ENCODE measurements at places on chromosomes 1 and 21.
A peak's percentile ranks its signal among the peaks of the same experiment; 100 is the strongest.

GRCh38 chr1:188365874-188366273 lies 1537.1 kb downstream of the PLA2G4A start:
- no peak for DNase-seq

GRCh38 chr1:101006553-101006952 lies 19.0 kb downstream of the DPH5 start:
- no peak for DNase-seq

GRCh38 chr21:45818904-45819285 lies 162.7 kb upstream of the COL6A1 start:
- DNase-seq = no peak

GRCh38 chr1:107662971-107663370 lies 302.0 kb downstream of the VAV3 start:
- no peak for DNase-seq

- DNase-seq = no peak
Observed at GRCh38 chr1:7420098-7420445, 351.0 kb upstream of the VAMP3 start.

GRCh38 chr1:54967372-54967771 lies 13.1 kb upstream of the TMEM61 start:
- no peak for DNase-seq

- no peak for DNase-seq
Observed at GRCh38 chr1:160949881-160950280, 4.7 kb downstream of the ITLN2 start.

DNA sequence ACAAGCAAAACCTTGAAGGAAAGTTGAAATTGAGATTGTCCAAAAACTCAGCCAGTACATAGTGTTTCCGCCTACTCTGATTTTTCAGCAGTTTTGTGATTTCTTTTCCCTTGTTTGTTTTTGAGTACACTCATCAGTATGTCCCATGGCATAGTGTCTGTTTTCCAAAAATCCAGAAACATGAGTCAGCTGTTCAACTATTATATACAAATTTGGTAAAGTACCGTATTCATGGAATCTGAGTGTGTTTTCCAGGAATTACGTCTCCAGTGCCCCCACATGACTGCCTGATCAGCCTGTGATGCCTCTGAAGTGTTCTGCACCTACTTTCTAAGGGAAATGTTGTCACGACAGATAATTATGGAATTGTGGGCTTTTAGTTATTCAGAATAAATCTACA lies 186.8 kb downstream of the LTN1 start:
- no peak for DNase-seq

DNA sequence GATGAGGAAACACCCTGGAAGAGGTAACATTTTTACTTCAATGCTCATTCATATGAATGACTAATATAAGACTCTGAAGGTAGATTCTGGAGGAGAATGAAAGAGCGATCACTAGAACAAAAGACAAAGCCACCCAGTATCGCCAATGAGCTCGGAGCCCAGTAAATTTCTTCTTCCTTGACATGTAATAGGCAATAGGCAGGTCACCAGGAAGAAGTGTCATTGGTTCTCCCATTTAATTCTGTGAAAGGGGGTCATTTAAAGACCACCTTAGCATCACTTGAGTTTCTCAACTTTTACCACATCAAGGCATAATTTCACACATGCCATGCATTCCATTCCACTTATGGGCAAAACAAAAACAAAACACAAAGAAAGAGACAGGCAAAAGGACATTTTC lies 7.9 kb downstream of the TNFSF18 start:
- no peak for DNase-seq

DNA sequence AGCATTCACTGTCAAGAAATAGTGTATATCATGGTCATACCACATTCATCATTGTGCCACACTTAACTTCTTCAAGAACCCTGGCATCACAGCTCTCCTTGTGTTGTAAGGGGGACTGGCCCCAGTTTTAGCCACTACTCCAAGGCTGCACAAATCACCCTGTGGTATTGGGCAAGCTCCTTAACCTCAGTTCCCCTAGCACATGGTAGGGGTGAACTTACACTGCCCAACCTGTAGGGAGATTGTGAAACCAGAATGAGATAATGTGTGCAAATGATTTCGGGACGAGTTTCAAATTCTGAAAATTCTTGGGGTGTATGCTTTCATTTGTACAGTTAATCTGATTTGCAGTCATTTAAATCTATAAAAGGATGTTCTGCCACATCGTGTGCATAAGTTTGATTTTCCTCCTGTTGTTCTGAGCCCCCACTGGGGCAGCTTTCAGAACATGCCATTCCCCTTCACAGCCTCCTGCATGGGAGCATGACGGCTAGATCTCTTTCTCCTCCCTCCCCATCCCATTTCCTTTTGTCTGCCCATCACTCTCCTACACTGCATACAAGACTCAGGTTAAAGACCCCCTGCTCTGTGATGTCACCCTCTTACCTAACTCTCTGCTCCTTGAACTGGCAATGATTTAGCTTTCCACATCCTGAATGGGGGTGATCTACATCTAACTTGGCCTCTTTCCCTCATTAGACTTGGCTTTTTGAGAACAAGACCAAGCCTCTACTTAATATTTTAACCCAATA lies 290.3 kb downstream of the CHRM3 start:
- no peak for DNase-seq

DNA sequence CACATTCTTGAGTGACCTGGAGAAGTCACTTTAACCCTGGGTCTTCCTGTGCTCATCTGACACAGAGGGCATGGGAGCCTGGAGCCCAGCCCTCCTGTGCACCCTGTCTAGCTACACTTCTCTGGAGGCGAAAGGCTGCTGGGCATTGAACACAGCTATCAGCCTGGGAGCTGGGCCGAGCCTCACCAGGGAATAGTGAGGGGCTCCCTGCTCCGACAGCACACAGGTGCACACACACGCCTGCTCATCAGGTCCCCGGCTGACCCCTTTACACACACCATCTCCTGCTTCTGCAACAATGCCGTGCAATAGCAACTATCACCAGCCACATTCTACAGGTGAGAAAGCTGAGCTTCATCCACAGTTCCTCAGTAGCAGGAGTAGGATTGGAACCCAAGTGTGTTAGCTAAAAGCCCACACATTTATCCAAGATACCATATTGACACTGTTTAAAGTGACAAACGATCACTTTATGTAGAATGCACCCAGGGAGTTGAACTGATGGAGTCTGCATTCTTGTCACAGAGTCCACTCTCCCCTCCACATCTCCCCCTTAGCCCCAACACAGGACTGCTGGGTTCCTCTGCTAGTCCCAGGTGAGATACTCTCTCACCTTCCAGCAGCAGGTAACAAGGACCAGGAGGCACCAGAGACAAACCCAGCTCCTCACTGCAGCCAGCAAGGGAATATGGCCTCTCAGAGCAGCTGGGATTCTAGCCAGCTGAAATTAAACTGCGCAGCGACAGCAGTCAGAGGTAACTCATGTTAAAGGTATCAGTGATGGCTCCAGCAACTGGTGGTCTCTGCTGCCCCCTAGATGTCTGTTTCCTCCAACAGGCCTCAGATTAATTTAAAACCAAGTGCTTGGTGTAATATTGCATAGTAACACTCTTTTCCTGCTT lies 18.3 kb upstream of the CAPN8 start:
- peak; percentile 85 for DNase-seq

DNA sequence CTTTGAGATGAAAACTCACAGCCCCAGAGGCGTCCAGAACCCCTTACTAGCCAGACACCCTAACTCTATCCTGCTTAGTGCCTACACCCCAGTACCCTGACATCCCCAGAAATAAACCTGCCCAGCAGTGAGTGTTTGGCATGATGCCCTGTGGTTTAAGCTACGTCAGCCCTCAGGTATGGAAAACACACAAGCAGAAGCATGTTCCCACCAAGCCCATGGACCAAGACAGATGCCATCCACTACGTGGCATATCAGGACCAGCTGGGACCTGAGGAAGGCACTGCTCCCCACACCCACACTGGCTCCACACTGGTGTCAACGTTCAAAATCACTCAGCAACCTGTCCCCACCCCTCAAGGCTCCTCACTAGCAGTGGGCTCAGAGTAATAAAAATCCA lies 116.4 kb downstream of the SYT2 start:
- DNase-seq = no peak

GRCh38 chr1:241542199-241542907 lies 10.2 kb downstream of the KMO start:
- DNase-seq = no peak

DNA sequence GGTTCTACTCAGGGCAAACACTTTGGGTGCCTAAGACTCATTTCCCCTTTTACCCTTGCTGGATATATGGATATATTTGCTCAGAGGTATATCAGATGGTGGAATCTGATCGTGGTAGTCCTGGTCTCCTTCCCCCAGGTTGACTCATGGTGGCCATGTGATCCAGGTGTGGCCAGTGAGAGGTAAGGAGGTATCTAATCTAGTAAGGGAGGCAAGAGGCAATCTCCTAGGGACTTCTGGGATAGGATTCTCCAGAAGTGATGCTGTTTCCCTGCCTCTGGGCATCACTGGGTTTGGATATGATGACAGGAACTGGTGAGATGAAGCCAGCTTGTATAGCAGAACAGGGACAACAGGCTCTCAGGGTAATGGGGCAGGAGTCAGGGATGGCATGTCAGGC lies 8.5 kb upstream of the DENND2D start:
- no peak for DNase-seq

DNA sequence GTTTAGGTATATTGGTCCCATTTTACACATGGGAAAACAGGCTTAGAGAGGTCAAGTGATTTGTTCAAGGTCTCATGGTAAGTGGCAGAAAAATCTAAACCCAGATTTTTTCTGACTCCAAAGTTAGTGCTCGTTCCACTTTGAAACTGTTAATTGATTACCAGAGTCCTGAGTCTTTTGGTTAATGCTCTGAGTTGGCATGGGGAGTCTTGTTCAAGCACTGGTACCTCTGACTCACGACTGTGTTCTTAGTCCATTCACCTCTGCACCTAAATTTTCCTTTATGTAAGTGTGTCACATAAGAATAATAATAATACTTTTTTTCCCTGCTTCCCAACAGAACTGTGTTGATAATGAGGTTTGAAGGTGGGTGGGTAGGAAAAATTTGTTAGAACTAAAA lies 59.3 kb downstream of the VANGL2 start:
- DNase-seq = no peak

- no peak for DNase-seq
Observed at GRCh38 chr1:190322274-190322673, 155.4 kb downstream of the BRINP3 start.

GRCh38 chr1:9350013-9350908 lies 57.6 kb downstream of the SPSB1 start:
- DNase-seq = no peak

DNA sequence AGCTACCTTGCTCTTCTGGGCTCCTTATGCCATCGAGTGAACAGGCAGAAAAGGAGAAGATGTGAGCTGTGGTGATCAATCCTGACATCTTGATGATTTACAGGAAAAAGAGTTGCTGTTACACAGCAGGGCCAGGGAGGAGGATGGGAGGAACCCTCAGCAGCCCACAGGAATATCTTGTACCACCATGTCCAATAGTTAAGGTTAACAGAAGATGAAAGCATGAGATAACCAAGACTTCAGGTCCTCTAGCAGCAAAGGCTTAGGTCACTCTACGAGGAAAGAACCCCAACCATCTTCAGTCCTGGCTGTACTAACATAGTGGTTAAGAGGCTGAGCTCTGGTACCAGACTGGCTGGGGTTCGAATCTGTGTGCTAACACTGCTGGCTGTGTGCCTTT lies 12.1 kb upstream of the SELENBP1 start:
- no peak for DNase-seq

DNA sequence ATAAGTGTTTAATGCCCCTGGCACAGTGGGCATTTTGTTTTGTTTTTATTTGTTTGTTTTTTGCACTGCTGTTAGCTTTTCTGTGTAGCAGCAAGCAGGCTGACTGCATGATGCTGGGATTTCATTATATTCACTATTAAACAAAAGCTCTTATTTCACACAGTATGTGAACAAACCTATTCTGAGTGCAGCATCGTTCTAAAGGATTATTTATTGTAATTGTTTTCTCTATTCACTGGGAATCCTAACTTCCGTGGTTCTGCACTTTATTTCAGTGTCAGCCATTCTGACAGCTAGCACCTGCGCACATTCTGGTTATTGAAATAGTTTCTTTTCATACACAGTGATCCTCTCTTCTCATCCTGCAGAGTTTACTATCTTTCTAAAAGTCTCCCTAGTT lies 595.0 kb downstream of the NEGR1 start:
- DNase-seq = no peak

DNA sequence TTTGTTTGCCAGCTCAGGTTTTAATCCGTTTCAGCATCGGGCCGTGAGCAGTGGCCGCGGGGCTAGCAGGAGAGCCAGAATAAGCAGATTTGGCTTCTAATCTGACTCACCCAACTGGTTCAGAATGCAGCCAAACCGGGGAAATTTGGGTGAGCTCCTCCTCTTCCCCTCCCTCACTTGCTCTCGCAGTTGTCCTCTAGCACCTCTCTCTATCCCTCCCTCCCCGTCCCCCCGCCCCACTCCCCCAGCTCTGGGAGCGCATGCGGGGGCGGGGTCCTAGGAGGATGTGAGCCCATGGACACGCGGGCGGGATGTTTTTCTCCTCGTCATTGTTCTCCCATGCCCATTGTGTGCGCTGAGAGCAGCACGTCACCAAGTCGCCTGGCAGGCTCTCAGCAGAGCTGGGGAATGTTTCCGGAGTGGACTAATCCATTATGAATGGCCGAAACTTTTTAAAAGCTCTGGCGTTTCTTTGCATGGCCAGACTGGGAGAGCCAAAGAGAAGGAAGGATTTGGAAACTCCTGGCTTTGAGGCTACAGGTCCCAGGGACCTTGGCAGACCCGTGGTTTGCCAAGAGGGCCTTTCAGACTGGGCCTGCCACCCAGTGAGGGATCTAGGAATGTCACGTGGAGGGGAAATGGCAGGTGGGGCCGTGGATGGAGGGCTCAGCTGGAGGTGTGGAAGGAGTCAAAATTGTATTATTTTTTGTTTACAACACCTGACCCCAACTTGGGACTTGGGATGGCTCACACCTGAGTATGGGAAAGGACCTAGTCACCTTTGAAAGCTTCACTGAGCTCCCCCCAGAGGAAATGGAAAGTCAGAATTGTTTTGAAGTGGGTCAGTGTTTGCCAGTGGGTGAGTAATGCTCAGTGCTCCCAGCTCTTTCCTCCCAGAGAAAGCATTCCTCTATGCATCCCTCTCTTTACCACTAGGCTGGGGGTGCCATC lies 39.2 kb downstream of the CDK18 start:
- no peak for DNase-seq

GRCh38 chr1:25543425-25544242 lies at the start of gene LDLRAP1:
LDLRAP1 (plus strand) TSS chr1:25543606; CDS start chr1:25543699, 93 bp downstream.
- DNase-seq = no peak

DNA sequence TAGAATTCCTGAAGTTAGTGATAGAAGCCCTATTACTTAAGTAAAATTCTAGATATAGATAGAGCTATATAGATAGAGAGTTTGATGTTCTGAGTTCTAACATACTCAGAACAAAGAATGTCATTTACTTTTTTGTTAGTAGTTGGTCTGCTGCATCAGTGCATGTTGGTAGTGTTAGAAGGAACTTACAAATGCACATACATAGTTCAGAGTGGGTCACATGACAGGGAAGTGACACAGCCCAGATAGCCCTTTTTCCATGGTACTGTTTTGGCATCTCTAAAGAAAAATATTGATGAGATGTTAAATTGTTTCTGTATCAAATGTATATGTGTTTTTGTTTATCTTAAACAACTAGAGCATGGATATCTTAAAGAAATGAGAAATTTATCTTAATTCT lies 45.7 kb downstream of the DHX9 start:
- no peak for DNase-seq

GRCh38 chr1:242797856-242798255 lies 273.4 kb upstream of the PLD5 start:
- no peak for DNase-seq

Measured in NCI-H1092 treated with DMSO at 0.1 percent for 48 hours (cell line).